ENCODE measurements at places on chromosomes 11 and 22. TPM values are rescaled to one million over a fixed set of nuclear protein-coding genes. Genes with fewer than 3 reads are reported as not detected.

DNA sequence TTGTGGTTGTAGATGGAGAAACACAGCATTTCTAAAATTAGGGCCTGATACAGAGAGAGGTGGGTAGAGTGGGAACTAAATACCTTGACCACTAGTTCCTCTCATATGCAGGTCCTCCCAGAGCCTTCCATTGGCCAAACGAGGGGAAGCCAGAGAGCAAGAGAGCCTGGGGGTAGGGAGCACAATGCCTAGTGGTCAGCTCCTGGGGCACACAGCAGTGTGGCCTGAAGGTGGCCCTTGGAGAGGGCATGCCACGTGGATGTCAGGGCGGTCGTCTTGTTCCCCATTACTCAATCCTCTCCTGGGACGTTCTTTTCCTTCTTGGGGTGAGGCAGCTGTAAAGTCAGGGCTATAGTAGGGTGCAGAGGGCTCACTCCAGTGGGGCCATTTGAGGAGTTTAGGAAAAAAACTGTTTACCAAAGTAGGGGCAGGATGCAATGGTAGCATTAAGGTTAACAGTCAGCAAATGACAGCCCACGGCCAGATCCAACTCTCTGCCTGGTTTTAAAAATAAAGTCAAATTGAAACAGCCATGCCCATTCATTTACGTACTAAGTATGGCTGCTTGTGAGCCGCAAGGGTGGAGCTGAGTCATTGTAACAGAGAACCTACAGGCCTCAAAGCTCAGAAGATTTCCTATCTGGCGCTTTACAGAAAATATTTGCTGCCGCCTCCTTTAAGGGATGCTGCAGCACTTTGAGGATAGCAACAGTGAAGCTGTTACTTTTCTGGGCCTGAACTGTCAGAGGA, 7.6 kb downstream of the MYO18B start:
- no peak for DNase-seq

GRCh38 chr11:111356660-111357048, 22.4 kb downstream of the POU2AF1 start:
- DNase-seq = no peak

DNA sequence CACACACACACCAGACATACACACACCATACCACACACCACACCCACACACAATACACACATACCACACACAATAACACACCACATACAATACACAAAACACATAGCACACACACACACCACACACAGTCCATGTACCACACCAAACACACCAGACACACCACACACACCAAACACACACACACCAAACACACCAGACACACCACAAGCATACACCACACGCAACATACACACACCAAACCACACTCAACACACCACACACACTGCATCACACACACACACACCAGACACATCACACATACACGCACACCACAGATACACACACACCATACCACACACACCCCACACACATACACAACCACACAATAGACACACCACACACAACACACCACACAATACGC, 54.8 kb downstream of the IGSF9B start:
- DNase-seq = no peak

GRCh38 chr11:128532016-128532571, 55.3 kb downstream of the ETS1 start:
- no peak for DNase-seq

GRCh38 chr11:19072464-19072863, 11.9 kb upstream of the MRGPRX2 start:
- no peak for DNase-seq

DNA sequence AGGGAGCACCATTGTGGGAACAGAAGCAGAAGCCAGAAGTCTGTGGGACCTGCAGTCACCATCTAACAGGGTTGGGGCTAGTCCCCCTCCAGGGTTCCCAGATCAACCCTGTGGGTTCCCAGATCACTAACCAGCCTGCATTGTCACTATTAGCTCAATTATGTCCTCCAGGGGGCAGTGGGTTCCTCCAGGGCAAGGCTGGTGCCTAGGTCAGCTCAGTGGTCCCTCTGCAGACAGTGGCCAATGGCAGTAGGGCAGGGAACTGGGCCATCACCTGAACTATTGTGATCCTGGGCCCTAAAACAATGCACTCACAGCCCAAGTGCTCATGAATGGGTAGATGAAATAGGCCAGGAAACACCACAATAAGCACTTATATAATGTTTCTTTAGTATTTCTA, 18.8 kb upstream of the PRSS23 start:
- no peak for DNase-seq

- DNase-seq = no peak
Observed at GRCh38 chr11:117837791-117838190, 13.2 kb upstream of the FXYD2 start.

DNA sequence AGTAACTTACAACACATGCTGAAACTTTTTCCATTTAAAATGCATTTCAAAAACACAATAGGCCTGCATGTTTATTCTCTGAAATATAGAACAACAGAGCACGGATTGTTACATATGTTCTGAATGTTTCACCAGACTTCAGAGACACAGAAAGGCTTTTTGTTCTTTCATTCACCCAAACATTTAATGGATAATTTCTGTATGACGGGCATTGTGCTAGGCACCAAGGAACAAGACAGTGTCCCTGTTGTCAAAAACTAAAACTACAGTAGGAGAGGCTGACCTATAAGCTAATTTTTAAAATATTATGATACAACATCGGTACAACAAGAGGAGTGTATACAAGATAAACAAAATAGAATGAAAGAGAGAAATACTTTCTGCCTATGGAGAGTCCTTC, 81.9 kb upstream of the TEAD1 start:
- no peak for DNase-seq

DNA sequence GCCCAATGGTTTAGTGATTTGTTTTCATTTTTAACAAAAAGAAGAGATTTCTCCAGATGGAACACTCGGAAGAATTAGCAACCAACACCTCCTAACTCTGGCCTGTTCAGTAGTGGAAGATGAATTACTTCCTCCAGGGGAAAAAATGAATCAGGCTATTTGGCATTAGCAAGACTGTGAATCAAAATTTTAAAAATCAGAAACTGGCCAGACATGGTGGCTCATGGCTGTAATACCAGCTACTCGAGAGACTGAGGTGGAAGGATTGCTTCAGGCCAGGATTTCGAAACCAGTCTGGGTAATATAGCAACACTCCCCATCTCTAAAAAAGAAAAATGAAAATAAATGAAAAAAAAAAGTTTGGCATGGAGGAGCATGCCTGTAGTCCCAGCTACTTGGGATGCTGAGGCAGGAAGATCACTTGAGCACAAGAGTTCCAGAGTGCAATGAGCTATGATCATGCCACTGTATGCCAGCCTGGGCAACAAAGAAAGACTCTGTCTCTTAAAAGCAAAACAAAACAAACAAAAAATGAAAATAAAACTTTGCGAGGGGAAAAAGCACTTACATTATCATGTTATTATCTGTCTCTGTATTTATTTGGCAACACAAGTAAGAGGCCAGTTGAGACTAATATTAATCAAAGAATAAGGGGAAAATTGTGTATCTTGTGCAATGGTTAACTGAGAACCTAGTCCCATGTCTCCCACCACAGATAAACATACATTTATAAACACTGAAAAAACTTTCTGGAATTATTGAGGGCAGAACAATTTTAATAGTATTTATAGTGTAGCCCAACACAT, 796.3 kb upstream of the ANO3 start:
- DNase-seq = no peak

DNA sequence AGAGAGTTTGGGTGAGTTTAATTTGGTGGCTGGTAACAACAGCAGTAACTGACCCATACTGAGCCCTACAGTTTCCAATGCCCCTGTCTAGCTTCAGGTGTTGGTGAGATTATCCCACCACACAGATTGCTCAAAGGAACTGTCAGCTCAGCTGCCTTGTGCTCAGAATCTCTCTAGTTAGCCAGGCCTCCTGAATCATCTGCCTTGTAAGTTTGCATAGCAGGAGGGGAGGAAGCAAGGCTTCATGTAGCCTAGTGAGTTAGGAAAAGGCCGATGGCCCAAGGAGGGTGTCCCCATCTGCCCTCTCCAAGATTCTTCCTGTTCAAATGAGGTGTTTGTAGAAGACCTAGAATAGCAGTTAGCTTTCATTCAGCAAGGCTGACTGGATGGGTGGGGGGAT, 74.3 kb downstream of the MICAL2 start:
- no peak for DNase-seq

DNA sequence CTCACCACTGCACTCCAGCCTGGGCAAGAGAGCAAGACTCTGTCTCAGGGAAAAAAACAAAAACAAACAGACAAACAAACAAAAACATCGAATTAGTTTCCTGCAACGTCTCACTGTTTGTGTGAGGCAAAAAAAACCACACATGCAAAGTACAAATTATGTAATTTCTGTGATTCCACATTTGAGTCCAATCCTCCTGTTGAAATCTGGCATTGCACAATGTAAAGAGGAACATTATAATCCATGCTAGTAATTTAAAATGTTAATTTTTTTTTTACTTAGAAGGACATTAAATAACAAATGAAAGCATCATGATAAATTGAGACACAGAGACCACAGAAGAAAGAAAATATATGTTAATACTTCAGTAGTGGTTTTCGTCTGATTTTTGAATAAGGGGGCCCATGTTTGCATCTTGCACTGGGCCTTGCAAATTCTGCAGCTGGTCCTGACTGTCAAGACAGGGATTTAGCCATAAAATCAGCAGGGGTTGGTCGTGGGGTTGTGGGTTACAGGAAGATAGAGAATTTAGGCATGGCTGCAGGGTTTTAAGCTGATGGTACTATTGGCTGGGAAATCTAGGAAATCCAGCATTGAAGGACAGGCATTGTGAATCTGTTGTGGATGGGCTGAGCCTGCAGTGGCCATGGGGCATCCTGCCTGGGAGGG, 102.6 kb upstream of the ALDH3B2 start:
- no peak for DNase-seq

DNA sequence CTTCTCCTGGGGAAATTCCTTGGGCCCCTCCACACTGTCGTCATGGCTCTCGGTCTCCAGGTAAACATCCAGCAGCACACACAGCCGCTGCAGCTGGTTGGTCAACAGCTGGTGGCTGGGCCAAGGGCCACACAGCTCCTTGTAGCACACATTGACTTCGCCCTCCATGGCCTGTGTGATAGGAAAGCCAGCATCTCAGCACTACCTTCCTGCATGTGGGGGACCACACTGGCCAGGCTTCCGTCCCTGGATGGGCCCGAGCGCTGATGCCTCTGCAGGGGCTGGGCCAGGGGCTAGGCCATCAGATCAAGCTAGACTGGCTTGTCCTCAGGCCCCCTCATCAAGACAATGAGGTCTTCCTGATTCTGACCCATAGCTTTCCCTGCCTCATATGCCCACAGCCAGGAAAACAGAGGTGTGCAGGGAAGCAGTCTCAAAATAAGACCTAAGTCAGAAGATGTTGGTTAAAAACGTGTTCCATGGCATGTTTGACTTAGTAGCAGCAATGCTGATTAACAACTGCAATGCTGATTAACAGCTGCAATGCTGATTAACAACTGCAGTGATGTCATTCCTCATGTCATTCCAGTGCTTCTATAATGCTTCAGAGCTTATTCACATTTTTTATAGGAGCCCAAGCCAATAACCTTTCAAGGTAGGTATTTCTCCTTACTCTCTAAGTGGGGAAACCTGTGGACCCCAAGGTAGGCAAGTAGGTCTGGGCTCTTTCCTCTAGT, 31.3 kb downstream of the NEFH start:
- no peak for DNase-seq

GRCh38 chr22:16954060-16954403, 54.0 kb downstream of the GAB4 start:
- DNase-seq = no peak

DNA sequence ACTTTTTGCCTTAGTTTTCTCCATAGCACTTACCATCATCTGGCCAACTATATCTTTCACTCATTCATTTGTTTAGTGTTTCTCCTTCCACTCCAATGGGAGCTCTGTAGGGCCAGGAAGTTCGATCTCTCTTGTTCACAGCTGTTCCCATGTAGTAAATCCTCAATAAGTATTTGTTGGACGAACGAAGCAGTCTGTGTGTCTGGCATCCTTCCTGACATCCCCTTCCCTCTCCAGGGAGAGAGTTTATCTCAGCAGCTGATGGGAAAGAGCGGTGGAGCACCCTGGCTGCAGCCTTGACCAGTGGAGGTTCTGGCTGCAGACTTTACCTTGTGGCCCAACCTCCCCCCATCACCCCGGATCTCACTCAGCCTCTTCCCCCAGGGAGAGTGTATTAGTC, 141.7 kb downstream of the CHST1 start:
- no peak for DNase-seq

- no peak for DNase-seq
Observed at GRCh38 chr11:72546866-72547265, 112.5 kb upstream of the CLPB start.

- DNase-seq = no peak
Observed at GRCh38 chr11:30876663-30877396, 290.7 kb upstream of the MPPED2 start.

DNA sequence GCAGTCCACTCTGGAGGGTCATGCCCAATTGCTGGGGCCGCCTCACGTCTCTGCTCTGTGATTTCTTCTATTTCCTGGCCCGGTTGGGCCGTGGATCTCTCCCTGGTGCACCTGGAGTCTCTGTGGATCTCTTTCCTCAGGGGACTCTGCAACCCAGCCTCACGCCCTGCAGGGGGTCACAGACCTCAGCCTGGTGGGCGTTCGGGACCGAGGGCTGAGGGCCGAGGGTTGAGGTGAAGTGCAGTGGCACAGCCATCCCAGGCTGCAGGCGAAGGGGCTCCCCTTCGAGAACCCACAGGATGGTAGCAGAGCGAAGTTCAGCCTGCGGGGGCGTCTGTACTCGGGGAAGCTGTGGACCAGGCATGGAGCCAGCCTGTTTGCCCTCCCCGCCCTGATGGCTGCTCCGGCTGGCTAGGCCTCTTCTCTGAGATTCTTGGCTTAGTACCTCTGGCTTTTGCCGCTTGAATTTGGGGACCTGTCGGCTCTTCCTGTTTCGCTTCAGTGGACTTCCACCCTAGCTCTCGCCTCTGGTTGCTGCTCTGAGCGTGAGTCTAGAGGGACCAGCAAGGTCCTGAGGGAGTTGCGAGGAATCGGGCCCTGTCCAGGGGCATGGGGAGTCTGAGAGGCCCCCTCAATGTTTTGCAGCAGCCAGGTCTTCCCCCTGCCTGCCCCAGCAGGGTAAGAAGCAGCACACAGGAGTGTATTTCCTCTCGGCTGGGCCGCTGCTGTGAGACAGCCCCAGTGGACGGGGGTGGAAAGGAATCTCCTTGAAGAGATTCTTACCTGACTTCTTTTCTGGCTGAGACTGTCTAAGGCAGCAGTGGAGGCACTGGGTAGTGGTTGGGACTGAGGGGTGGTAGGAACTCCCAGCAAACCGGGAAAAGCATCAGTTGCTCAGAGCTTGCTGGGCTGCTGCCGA, 140.8 kb downstream of the TBC1D22A start:
- no peak for DNase-seq

LRRC32 gene
- 16.3 TPM for total RNA-seq

ANO5 gene
- total RNA-seq = 15.4 TPM

DERL3 gene
- 0.74 TPM for total RNA-seq

LDHAL6A gene
- total RNA-seq = not detected

PKNOX2 gene
- total RNA-seq = 6.5 TPM

EHF gene
- total RNA-seq = 79.8 TPM

CDC45 gene
- total RNA-seq = 4.0 TPM

DDX6 gene
- total RNA-seq = 212 TPM

NCR3LG1 gene
- 1.6 TPM for total RNA-seq

SLC22A9 gene
- not detected for total RNA-seq

CCDC87 gene
- not detected for total RNA-seq

BAIAP2L2 gene
- total RNA-seq = not detected

PLAAT5 gene
- 1.9 TPM for total RNA-seq

MS4A15 gene
- not detected for total RNA-seq

BACE1 gene
- total RNA-seq = 19.1 TPM
